ENCODE measurements at places on chromosomes 1 and 21.

- DNase-seq, result no peak
Measured at GRCh38 chr1:3654549-3655281, 2.4 kb downstream of the TP73 start.

GRCh38 chr21:37642493-37642892, 273.8 kb downstream of the KCNJ6 start:
- no peak for DNase-seq

GRCh38 chr1:54606096-54606989, 17.0 kb downstream of the FAM151A start:
- no peak for DNase-seq

DNA sequence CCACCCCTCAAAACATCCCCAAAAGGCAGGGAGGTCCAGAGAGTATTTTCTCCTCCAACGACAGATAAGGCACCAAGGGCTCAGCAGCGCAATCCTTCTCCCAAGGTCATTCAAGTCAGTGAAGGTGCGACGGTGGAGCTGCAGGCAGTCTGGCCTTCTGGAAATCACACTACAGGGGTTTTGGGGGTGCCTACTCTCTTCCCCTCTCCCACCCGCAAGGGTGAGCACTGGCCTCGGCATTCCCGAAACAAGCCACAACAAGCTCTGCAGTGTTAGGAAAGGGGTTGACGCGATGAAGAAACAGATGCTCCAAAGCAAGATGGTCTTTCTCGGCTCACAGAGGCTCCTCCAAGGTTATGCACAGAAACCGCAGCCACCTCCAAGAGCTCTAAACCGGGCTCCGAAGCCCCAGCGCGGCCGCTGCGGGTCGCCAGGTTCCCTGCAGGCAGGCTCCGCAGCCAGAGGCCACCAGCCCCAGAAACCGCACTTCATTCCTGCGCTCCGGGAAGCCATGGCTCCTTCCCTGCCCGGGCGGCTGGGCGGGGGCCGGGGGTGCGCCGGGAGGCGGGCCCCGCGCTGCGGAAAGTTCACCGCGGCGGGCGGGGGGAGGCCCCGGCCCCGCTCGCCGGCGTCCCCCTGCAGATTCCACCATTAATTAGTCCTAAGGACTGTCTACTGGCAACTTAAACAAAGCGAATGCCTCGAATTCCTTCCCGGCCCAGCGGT, 1.1 kb downstream of the LUZP1 start:
- no peak for DNase-seq

DNA sequence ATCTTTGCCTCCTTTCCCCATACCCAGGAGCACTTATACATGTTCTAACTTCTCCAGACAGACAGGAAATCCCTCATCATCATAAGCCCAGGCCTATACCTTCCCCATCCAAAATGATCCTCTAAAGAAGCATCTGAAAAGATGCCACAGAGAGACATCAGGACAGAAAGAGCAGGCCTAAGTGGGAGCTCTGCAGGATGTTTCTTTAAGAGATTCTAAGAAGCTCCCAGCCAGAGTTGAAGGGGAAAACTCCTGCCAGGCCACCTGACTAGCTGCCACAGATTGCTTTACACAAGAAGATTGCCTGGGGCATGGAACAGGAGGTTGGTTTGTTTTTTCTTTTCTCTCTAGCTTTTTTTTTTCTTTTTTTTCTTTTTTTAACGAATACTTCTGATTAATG, 275.8 kb downstream of the VAV3 start:
- DNase-seq, result no peak

DNA sequence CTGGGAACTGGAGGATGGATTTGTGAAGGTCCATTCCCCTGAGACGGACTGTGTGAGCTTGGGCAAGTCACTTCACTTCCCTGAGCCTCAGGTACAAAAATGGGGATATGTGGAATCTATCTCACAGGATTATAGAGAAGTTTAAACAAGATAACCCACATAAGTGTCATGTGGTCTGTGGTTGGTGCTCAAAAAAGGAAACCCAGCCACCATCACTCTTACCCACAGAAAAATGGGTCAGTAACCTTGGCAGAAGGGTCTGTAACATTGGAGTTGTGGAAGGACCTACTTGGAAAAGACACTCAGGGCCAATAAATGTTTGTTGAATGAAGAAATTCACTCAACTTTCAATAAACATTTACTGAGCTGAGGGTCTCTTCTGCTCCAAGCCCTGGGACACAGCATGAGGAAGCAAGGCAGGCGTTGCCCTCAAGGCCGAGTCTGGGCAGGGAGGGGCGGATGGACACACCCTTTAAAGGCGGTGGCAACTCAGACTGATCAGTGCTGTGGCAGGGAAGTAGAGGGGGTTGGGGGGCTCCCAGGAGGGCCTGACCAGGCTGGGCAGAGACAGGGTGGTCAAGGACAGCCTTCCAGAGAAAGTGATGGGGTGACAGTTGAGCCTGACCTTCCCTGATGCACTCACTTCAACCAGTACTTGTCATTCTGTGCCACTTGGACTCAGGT, 66.7 kb upstream of the ACOT11 start:
- no peak for DNase-seq

DNA sequence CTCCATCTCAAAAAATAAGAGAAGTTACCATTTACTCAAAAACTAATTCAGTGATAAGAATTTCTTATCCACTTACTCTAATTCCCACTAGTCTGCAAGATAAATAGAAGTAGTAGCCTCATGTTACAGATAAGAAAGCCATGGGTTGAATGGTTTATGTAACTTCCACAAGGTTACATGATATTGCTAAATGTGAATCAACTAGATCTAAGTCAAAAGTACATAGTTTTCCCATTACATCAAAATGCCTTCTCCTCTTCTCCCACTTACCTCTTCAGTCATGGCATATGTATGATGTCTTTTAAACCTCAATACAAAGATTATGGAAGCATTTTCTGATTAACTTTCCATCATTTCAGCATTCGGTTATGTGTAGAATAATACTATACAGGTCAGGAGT, 108.5 kb downstream of the ASH1L start:
- DNase-seq, result no peak

DNA sequence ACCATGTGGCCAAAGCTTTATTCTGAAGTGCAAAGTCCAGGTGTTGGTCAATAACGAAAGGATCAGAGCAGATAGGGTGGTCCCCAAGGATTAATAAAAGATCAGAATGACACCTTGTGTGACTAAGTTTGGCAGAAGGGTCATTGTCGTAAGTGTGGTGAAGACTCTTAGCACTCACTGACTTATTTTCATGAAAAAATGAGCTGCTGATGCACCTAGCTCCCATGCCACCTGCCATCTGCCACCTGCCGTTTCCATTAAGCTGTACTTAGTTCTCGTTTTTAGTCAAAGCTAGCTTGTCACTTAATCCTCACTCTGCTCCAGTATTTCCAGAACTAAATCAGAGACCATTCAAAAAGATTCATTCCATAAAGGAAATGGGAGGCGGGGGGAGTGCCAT, 112.6 kb downstream of the SEC16B start:
- no peak for DNase-seq

DNA sequence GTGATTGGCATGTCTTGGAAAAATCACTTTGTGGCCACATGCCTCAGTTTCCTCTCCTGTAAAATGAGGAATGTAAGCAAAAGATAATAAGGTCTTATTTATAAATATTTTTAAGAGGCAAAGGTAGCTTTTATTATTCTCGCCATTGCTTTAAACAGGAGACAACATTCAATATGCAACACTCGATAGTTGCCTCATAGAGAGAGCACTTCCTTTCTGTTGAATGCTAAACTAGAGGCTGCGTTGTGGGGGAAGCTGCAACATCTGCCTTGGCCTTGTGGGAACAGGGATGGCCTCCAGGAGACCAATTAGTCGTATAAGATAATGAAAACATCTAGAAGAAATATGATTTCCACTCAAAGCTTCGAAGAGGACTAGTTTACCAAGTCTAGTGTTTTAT, 3.5 kb downstream of the OSCP1 start:
- no peak for DNase-seq

- no peak for DNase-seq
Measured at GRCh38 chr1:42319871-42320484, 15.1 kb downstream of the FOXJ3 start.

DNA sequence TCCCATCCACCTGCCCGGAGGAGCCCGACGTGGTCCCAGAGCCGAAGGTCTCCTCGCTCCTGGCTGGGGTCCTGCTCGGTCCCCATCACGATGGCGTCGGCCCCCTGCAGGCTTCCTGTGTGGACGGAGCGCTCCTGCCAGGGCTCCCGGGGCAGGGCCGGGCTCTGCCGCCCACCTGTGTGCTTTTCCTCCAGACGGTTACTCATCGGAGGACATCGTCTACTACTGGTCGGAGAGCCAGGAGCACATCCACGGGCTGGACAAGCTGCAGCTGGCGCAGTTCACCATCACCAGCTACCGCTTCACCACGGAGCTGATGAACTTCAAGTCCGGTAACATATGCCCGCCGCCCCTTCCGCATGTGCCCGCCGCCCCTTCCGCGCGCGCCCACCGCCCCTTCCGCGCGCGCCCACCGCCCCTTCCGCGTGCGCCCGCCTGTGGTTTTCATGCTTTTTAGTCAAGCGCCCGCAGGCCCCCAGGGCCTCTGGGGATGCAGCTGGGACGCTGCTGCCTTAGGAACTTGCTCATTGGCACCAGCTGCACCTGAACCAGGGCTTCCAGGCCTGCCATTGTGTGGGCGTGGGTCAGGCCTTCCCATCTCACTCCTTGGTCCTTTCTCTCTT, 8.9 kb downstream of the GABRD start:
- DNase-seq, result no peak

GRCh38 chr1:172105230-172105629, 263.9 kb downstream of the DNM3 start:
- DNase-seq, result no peak

DNA sequence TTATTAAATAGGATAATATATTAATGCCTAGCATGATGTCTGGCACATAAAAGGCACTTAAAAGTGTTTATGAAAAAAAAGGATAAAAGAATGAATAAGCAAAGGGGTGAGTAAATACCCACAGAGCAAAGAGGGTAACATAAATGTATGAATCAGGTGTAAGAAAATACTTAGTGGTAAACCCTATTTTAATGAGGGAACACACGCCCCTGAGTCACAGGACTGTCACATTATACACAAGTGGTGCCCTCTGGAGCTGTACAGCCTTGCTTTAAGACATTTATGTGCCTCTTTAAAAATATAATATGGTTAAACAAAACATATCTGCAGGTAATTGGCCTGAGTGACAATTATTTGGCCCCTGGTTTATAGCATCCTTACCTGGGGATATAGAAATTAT, 78.1 kb upstream of the PTBP2 start:
- no peak for DNase-seq

- no peak for DNase-seq
Measured at GRCh38 chr1:26553942-26554682, 24.6 kb downstream of the RPS6KA1 start.

- peak; percentile 25 for DNase-seq
Measured at GRCh38 chr21:42684109-42684916, 30.9 kb downstream of the PDE9A start.

DNA sequence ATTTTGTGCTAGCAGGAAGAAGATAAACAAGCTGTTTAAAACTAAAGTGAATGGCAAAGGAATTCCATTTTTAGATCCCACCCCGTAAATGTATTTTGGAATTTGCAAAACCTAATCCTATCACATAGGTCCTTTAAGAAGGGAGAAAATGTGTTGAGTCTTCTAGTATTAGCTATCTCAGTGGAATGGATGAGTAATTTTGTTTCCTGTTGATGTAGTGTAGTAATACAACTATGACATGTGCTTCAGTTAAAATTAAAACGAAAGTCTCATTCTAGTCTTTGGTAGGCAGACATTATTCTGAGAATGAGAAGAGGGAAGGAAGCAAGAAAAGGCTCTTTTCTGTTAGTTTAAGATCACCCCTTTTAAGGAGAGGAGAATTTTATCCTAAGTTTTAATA, 265.9 kb upstream of the C1orf105 start:
- DNase-seq, result no peak

GRCh38 chr1:198750081-198750480, 111.2 kb downstream of the PTPRC start:
- DNase-seq, result no peak

GRCh38 chr1:31689379-31689778, 14.4 kb downstream of the COL16A1 start:
- DNase-seq, result no peak

DNA sequence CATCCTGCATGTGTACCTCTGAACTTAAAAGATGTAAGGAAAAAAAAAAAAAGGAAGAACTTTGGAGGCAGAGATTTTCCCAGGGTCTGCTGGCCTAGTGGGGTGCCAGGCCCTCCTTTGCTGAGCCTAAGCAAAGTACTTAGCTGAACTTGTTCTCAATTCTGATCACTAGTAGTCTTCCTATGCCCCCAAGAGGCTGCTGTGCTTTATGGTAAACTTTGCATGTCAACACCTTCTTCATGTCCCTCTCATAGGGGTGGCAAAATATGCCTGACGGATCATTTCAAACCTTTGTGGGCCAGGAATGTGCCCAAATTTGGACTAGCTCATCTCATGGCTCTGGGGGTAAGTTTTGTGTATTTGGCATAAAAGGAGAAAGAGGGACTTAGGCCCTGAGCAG, 1.4 kb upstream of the USP21 start:
- DNase-seq, result no peak

- peak; percentile 57 for DNase-seq
Measured at GRCh38 chr1:35715568-35716002, 3.1 kb downstream of the C1orf216 start.

GRCh38 chr1:8661185-8662110, 156.0 kb downstream of the RERE start:
- no peak for DNase-seq

GRCh38 chr1:99855914-99856450, 5.8 kb downstream of the AGL start:
- no peak for DNase-seq

GRCh38 chr1:19717467-19717866, 52.8 kb downstream of the HTR6 start:
- no peak for DNase-seq

DNA sequence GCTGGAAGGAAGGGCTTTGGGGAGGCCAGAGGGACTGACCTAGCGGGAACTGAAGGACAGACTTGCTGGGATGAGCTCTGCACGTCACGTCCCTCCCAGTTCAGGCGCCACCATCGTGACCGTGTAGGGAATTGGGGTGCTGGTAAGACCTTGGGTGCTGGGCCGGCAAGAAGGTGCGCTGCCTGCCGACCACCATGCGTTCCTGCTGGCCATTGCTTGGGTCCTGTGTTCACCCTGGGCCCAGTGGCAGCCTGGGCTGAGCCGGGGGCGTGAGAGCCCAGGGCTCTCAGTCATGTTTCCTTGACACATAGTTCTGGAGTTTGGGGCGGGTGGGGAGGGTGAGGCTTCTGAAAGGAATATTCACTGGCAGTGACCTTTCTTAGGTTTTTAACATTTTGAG, 176.0 kb downstream of the CAMTA1 start:
- no peak for DNase-seq

All from stimulated activated CD8-positive, alpha-beta memory T cell treated with anti-CD3 and anti-CD28 coated beads, Interleukin-4, amount 100 ng/mL, for 1 hour (primary cell).